Activated naive CD4-positive, alpha-beta T cell treated with anti-CD3 and anti-CD28 coated beads, Interleukin-2, amount 10 ng/mL, durations not matched to agents 7 days and 5 days (primary cell): ENCODE measurements at places on chromosomes 4 and X.

GRCh38 chrX:74656079-74656745 is 41.8 kb upstream of the RLIM start:
- no peaks in the 10 kb centered on the region for H3K4me1 ChIP-seq
- no peak overlapping the region for H3K27ac ChIP-seq
- DNase-seq: no peak

GRCh38 chr4:39369301-39369700 is 3.1 kb upstream of the RFC1 start:
- peaks cover 19% of the 10 kb centered on the region for H3K4me1 ChIP-seq
- H3K36me3 ChIP-seq: peaks cover 21% of the 10 kb centered on the region
- DNase-seq: no peak
- no peak overlapping the region for H3K27ac ChIP-seq

DNA sequence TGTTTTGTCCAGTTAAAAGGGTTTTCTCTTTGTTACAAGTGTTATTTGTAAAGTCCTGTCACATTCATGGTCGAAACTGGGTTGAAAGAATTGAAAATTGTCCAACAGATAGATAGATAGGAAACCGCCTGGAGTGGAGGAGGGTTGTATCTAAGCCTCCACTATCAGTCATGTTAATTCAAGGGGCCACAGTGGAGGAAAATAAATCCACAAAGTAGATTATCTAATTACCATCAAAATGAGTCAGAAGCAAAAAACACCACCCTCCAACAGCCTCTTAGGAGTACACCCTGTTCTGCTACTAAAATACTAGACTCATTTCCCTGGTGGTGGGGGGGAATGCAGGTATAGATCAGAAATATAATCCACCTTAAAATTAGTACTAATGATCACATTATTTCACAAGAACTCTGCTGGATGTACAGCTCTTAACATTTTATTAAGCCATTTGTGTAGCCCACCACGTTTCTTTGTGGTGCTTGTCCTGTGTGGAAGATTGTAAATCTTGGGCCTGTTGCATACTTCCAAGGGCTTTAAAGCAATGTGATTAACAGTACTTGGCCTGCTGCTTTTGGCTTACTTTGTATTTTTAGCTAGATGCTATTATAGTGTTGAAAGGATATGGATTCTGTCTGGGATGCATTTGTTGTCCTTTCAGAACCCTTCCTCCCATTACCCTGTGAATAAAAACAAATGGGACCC is 26.8 kb downstream of the RBBP7 start:
- DNase-seq: no peak
- H3K4me3 ChIP-seq: no peak overlapping the region
- no peaks in the 10 kb centered on the region for H3K4me1 ChIP-seq
- H3K27ac ChIP-seq: no peak overlapping the region

GRCh38 chr4:7232061-7232650 is 39.8 kb downstream of the SORCS2 start:
- H3K36me3 ChIP-seq: no peaks in the 10 kb centered on the region
- no peak overlapping the region for H3K4me3 ChIP-seq
- no peak overlapping the region for H3K27ac ChIP-seq
- H3K4me1 ChIP-seq: no peaks in the 10 kb centered on the region
- no peak for DNase-seq
- peaks cover 3% of the 10 kb centered on the region for H3K27me3 ChIP-seq

GRCh38 chr4:101774807-101775206 is 15.7 kb upstream of the BANK1 start:
- H3K4me1 ChIP-seq: no peaks in the 10 kb centered on the region
- no peak for DNase-seq
- no peak overlapping the region for H3K27ac ChIP-seq
- H3K36me3 ChIP-seq: no peaks in the 10 kb centered on the region
- peaks cover 9% of the 10 kb centered on the region for H3K27me3 ChIP-seq

GRCh38 chr4:10299601-10300000 is 157.6 kb downstream of the ZNF518B start:
- no peak overlapping the region for H3K27ac ChIP-seq
- no peaks in the 10 kb centered on the region for H3K36me3 ChIP-seq
- no peaks in the 10 kb centered on the region for H3K4me1 ChIP-seq
- H3K27me3 ChIP-seq: no peaks in the 10 kb centered on the region
- no peak for DNase-seq

- no peak overlapping the region for H3K27ac ChIP-seq
- no peak for DNase-seq
- H3K4me1 ChIP-seq: peaks cover 60% of the 10 kb centered on the region
- peaks cover 8% of the 10 kb centered on the region for H3K36me3 ChIP-seq
- H3K27me3 ChIP-seq: no peaks in the 10 kb centered on the region
Measured at GRCh38 chrX:41110801-41111625, 25.8 kb downstream of the USP9X start.

DNA sequence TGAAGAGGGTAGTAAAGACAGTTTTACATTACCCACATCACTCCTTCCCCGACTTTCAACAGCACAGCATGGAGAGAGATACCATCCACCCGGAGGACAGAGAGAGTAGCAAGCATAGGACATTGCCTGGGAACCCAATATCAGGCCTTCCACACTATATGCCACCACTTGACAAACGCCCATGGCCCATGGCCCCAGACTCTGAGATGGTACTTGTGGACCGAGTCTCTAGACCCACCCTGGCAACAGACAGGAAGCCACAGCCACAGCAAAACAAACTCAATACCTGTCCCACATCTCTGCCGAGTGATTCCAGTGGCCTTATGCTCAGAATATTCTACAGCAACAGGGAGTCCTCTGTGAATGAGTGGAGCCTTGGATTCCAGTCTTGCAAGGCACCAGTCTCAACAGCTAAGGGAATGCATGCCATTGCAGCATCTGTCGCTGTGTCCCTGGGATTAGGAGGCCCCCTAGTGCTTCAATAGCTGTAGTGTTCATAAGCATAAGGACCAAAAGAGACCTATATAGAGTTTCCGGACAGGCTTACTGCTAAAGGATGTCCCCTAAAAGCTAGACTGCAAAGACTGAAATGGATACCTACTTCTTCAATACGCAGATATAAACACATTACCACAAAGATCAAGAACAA is 14.7 kb upstream of the CT55 start:
- no peak overlapping the region for H3K4me3 ChIP-seq
- H3K27ac ChIP-seq: no peak overlapping the region
- no peaks in the 10 kb centered on the region for H3K36me3 ChIP-seq
- DNase-seq: peak; percentile 32
- no peaks in the 10 kb centered on the region for H3K4me1 ChIP-seq
- peaks cover 9% of the 10 kb centered on the region for H3K27me3 ChIP-seq

DNA sequence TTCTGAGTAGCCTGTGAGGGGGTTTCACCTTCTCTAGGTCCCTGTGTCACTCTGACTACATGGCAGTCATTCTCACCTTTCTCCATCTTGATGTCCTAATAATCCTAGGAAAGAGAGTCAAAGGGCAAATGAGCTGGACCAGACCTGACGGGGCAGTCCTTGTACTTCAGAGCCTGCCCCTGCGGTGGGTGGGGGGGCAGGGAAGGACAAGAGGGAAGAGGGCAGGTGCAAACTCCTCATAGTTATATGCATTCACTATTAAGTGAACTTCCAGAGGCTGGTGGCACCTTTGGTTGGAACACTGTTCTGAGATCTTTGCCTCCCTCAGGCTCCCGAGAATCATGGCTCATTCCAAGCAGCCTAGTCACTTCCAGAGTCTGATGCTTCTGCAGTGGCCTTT is at the start of gene AWAT1:
Gene AWAT1 (plus strand): TSS at position 301 of the 400 bp plus-strand sequence. CDS start 41 bp downstream, at position 342.
- no peaks in the 10 kb centered on the region for H3K4me1 ChIP-seq
- H3K36me3 ChIP-seq: no peaks in the 10 kb centered on the region
- no peak within 1 kb of the TSS for H3K27ac ChIP-seq
- no peak within 1 kb of the TSS for H3K4me3 ChIP-seq
- no peak for DNase-seq
- no peaks in the 10 kb centered on the region for H3K27me3 ChIP-seq

DNA sequence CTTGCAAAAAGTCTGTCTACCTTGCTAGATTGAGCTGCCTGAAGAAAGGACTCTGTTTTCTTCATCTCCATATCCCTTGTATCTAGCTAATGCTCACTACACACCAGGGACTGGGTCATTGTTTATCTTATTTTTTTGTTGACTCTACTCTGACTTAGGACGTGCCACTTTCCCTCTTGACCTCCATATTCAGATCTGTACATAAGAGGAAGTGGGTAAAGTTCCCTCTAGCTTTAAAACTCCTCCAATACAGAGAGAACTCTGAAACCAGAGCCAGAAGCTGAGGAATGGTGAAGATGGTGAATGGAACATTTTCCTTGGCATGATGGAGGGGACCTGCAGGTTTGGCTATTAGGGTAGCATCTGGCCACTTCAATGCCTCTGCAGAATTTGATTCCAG is 2026.1 kb upstream of the TENM3 start:
- no peaks in the 10 kb centered on the region for H3K36me3 ChIP-seq
- H3K4me3 ChIP-seq: no peak overlapping the region
- no peak for DNase-seq

GRCh38 chr4:7423391-7423790 is 11.3 kb downstream of the PSAPL1 start:
- H3K27ac ChIP-seq: no peak overlapping the region
- no peaks in the 10 kb centered on the region for H3K4me1 ChIP-seq
- DNase-seq: peak; percentile 4
- H3K27me3 ChIP-seq: no peaks in the 10 kb centered on the region

GRCh38 chr4:121594796-121595526 is 101.8 kb downstream of the ANXA5 start:
- no peak for DNase-seq
- H3K27me3 ChIP-seq: peaks cover 4% of the 10 kb centered on the region
- H3K36me3 ChIP-seq: no peaks in the 10 kb centered on the region
- H3K27ac ChIP-seq: no peak overlapping the region
- H3K4me3 ChIP-seq: no peak overlapping the region

- DNase-seq: no peak
Measured at GRCh38 chrX:350148-350533, 31.5 kb upstream of the GTPBP6 start.

GRCh38 chrX:107563824-107564223 is 64.5 kb upstream of the PRPS1 start:
- H3K4me3 ChIP-seq: no peak overlapping the region
- H3K36me3 ChIP-seq: no peaks in the 10 kb centered on the region
- no peak overlapping the region for H3K27ac ChIP-seq
- no peak for DNase-seq
- no peaks in the 10 kb centered on the region for H3K4me1 ChIP-seq

DNA sequence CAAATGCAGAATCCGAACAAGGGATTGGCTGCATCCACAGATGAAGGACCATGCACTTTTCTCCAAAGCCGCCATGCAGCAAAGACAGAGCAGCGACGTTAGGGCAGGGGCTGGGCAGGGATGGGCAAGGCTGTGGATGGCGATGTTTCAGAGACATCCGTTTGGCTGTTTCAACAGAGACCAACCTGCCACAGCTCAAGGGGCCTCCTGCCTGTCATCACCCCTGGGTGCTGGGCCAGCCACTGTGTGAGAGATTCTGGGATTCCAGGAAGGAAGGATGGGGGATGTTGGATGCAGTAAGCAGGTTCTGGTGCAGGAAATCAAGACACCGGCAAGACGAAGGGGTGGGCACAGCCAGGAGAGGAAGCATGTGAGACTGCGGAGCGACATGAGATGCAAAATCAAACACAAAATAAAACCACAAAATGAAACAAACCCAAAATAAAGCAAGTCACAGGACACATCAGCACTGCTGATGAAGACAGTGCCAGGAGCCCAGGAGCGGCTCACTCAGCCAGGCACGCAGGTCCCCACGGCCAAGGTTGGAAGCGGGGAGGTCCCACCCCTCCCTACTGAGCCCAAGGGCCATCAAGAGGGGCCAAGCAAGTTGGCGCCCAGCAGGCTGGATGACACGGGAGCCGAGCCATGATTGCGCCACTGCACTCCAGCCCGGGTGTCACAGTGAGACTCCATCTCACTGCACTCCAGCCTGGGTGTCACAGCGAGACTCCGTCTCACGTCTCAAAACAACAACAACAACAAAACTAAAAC is 68.1 kb downstream of the FAM53A start:
- H3K4me3 ChIP-seq: no peak overlapping the region
- H3K27me3 ChIP-seq: no peaks in the 10 kb centered on the region
- H3K27ac ChIP-seq: peak overlapping the region; percentile 82

DNA sequence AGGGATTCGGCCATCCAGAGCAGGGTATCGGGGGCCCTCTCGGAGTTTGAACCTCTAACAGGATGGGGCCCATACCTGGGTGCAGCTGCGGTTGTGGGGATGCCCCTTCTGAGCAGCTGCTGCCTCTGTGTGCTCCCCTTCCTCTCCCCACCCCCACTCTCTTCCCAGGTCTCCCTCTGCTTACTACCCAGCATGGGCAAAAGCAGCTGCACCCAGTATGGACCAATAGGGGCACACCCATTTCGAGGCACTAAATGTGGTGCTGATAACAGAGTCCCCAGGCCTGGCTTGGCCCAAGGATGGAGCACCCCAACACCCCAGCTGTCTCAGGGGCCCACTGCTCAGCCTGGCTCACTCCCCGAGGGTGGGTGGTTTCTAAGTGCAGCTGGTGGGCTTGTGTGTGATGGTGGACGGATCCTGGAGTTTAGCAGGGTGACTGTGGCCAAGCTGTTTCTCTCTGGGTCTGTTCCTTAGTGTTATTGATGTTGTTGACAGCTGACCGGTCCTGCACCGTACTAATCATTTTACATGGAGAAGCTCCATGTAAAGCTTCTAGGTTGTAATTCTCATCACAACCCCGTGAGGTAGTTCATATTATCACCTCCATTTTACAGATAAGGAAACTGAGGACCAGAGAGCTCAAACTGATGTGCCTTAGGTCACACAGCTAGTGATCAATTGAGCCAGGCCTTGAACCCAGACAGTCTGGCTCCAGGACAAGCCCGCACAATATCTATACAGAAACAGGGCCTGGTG is 13.1 kb upstream of the KIAA0232 start:
- peak; percentile 30 for DNase-seq
- H3K4me1 ChIP-seq: peaks cover 16% of the 10 kb centered on the region
- no peak overlapping the region for H3K27ac ChIP-seq
- H3K27me3 ChIP-seq: peaks cover 42% of the 10 kb centered on the region
- no peak overlapping the region for H3K4me3 ChIP-seq

GRCh38 chr4:24973747-24974601 is 56.8 kb downstream of the LGI2 start:
- H3K4me3 ChIP-seq: no peak overlapping the region
- H3K27ac ChIP-seq: no peak overlapping the region
- peaks cover 26% of the 10 kb centered on the region for H3K27me3 ChIP-seq
- H3K36me3 ChIP-seq: no peaks in the 10 kb centered on the region
- no peaks in the 10 kb centered on the region for H3K4me1 ChIP-seq
- DNase-seq: no peak

- DNase-seq: peak; percentile 31
- peaks cover 32% of the 10 kb centered on the region for H3K4me1 ChIP-seq
- peaks cover 39% of the 10 kb centered on the region for H3K36me3 ChIP-seq
- no peaks in the 10 kb centered on the region for H3K27me3 ChIP-seq
- no peak overlapping the region for H3K27ac ChIP-seq
Measured at GRCh38 chrX:1450361-1451161, 2.1 kb downstream of the ASMTL start.
